A549 (cell line): ENCODE measurements at places on chromosomes 16 and 17.

GRCh38 chr17:37661400-37662014, 18.3 kb upstream of the DDX52 start:
- peak; percentile 30 for DNase-seq

DNA sequence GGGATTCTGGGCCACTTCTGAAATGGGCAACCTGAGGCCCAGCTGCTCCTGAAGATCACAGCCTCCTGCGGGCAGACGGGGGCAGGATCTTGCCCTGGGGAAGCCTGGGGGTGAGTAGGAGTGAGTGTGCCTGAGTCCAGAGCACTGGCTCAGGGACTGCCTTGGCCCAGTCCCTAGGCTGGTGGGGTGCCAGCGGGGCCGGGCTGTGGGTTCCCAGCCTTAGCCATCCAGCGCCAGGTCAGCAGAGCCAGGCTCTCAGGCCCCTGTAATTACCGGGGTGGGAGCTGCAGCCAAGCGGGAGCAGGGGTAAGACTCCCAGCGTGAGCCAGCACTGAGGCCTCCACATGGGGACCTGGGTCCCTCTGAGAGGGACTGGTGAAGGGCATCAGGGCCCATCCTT, 8.2 kb downstream of the SPNS2 start:
- no peak for DNase-seq

- no peak for DNase-seq
Observed at GRCh38 chr17:63464691-63465236, 12.1 kb upstream of the ACE start.

GRCh38 chr17:66952031-66952524, 12.4 kb upstream of the CACNG4 start:
- DNase-seq = peak; percentile 92

GRCh38 chr16:57357330-57358085, 1.1 kb upstream of the CCL22 start:
- DNase-seq = no peak

- DNase-seq = no peak
Observed at GRCh38 chr16:50568187-50568815, 20.1 kb downstream of the NKD1 start.

GRCh38 chr17:27797390-27798091, 2.8 kb downstream of the NOS2 start:
- no peak for DNase-seq

DNA sequence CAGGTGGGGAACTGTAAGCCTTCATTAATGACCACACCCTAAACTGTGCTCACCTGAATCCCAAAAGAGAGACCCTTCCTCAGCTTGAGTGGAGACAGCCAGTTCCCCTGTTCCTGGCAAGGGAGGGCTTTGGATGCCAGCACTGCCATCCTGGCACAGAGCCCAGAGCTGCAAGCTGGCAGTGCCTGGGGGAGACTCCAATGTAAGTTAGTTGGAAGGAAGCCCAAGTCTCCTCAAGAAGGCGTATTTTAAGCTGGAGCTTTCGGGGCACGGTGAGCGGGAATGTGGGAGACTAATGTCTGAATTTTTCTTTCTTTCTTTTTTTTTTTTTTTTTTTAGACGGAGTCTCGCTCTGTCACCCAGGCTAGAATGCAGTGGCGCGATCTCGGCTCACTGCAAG, 4.7 kb downstream of the CDC42EP4 start:
- DNase-seq = no peak

DNA sequence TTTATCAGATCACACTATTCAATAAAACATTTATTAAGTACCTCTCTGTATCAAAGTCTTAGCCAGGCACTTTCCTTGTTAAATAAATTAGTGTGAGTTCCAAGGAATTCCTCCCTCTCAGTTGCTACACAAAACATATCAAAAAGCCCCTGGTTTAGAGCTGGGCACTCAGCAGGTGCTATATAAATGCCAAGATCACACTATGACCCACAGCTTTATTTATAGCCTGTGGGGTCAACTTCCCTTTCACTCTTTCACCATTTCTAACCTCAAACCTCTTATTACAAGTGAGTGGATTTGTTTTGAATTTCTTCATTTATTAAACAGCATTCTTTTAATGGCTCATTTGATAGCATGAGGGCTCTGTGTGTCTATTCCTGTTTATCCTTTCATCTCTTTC, 112.6 kb upstream of the MPHOSPH6 start:
- no peak for DNase-seq

DNA sequence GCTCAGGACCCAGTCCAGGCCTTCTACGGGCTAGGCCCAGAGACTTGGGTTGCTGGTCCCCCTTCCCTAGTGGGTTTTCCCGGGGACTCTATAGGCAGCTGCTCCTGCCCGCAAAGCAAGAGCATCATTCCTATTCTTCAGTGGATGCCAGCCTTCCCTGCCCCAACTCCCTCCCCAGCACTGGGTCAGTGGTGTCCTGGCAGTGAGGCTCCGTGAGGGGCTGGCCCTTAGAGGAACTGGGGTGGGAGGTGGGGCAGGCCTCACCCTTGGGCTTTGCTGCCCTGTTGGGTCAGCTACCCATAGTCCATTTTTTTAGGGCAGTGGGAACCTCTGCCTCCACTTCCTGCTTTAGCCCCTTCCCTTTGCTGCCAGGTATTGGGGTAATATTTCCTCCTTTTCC, 7.9 kb upstream of the PLEKHG4 start:
- DNase-seq = no peak

DNA sequence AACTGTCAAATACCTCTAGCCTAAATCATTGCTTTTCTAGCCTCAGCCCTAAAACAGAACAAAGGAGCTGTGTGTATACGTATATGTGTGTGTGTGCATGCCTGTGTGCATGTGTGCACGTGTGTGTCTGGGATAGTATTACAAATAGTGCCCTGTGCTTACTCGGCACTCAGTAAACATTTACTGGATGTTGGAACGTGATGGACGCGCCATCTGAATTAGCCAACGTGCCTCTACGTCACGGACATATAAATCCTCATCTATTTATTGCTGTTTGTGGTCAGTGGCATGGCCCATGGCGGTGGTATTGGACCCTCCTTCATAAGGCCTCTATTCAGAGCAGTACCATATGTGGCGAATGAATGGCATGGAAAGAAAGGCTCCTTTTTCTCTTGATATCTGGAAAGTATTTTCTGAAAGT, 37.5 kb downstream of the WWP2 start:
- DNase-seq = no peak

- no peak for DNase-seq
Observed at GRCh38 chr16:80058214-80058613, 457.7 kb upstream of the MAF start.

DNA sequence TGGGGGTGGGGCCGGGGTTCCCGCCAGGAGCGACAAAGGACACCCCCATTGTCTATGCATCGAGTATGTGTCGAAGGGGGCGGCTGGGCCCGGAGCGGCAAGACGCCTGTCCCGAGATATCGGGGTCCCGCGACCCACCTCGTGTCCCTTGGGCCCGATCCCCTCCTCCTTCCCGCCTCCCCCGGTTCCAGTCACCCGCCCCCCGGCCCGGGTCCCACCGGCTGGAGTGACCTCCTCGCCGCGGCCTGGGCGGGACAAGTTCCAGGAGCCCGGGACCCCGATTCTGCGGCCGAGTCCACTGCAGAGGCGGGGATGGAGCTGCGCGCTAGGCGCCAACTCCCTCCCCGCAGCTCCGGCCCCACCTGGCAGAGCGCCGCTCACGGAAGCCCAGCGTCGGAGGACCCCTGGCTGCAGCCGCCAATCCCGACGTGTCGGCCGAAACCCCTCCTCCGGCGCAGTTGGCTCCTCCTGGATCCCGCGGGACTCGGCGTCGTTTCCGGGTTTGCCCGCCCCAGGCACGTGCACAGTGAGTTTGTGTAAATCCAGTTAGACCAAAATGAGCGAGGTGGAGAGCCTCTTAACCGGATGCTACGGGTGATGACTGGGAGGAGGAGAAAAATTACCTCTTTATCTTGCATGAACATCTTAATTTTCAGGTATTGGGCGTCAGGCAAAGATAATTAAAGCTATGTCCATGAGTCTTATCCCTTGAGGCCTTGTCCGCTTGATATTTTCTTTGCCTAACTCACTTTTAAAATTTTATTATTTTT, at the start of gene NMRAL1:
TSS of gene NMRAL1 (minus strand) at position 434 of the 770 bp plus-strand sequence. CDS start 493 bp downstream, outside the sequence.
- peak; percentile 94 for DNase-seq

- DNase-seq = no peak
Observed at GRCh38 chr17:76147211-76148014, 6.4 kb upstream of the FOXJ1 start.
